Activated T-cell treated with anti-CD3 and anti-CD28 coated beads for 48 hours (primary cell): ENCODE measurements at places on chromosomes 4 and X.

DNA sequence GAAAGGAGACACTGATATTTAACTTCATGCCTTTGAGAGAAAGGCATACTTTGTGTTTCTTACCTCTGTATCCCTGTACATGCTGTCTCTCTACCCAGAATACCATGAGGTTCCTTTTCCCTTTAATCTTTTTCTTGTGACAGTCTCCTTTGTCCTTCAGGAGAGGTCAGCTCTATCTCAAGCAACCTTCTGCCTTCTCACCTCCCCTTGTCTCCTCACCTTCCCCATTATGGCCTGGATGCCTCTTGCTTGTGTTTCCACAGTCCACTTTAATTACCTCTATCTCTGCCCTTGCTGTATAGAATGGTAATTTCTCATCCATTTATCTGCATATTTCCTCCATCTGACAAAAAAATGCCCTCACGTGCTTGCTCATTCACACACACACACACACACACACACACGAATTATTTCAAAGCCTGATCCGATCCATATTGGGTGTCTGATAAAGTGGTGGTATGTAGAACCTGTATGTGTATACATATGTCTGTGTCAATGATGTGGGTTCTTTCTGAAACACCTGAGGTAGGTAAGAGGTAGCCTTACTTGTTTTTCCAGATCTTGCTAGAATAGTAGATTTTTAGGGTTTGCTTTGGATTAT, 28.5 kb downstream of the MSN start:
- no peak for DNase-seq

- peak; percentile 18 for DNase-seq
Measured at GRCh38 chrX:41377624-41378023, 43.7 kb downstream of the DDX3X start.

DNA sequence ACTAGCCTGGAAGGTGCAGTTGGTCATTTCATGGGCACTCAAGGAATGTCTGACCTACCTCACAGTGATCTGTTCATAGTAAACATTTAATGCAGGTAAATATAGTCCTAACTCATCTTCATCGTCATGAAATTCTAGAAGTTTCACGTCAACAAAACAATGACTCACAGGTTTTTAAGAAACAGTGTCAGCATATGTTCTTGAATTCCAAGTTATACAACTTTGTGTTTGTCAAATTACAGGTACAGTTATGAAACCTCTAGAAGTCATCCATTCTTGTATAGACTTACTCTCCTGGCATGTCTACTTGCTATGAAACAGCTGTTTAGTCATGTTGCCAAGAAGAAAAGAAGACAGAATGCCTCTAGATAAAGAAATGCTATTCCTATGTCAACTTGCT, 46.6 kb downstream of the AFM start:
- no peak for DNase-seq

DNA sequence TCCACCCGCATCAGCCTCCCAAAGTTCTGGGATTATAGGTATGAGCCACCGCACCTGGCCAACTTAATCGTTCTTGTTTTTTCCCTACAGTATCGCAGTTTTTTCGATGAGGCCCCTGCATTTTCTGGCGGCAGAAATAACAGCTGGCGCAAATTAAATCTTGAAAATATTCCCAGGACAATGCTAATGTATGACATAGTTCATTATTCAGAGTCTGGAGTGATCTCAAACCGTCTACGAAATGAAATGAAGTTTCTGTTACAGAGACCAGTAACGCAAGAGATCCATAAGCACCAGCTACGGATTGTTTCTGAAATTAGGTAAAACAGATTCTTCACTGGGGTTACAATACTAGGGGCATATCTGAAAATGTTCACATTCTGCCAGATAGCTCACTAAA, 27.3 kb downstream of the CXorf58 start:
- no peak for DNase-seq

DNA sequence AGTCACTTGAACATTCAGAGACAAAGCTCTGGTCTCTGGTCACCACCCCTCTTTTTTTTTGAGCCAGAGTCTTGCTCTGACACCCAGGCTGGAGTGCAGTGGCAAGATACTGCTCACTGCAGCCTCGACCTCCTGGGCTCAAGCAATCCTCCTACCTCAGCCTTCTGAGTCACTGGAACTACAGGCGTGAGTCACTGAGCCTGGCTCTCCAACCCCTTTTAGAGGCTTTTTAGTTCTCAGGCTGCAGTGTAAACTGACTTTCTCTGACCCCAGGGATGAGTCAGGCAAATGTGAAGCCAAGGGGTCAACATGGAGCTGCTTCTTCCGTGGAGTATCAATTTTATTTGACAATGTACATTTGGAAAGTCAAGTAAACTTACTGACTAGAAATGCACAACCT, 229.2 kb downstream of the PTTG2 start:
- peak; percentile 31 for DNase-seq

GRCh38 chrX:9745417-9746115, 20.1 kb downstream of the GPR143 start:
- DNase-seq = no peak

DNA sequence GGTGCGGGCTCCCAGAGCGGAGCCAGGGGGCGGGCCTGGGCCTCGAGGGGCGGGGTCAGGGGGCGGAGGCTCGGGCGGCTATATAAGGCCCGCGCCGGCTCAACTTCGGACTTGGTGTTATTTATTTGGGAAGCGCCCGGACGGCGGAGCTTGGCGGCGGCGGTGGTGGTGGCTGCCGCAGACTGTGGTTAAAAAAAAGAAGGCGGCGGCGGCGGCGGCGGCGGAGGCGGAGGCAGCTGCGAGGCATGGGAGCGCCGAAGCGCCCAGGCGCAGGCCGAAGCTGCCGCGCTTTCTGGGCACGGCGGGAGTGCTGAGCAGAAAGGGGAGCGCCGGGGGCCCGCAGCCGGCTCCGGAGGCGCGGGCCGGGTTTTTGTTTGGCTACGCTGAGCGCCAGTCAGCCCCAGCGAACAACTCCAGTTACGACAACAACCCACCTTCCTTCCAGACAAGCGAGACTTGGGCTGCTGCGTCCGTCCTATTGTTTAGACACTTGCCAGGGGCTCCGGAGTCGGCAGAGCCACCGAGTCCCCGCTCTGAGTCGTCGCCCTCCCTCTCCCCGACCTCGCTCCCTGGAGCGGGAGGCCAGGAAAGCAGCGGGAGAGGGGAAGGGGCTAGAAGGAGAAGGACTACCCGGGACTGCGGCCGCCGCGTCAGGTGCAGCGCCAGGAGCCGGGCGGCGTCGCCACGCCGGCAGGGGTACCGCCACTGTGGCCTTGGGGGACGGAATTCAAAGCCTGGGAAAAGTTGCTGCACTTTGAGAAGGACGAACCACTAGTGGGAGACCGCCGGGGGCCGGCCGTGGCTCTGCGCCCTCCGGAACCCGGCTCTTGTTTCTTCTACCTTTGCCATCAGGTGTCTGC, at the start of gene SLIT2:
TSS of gene SLIT2 (plus strand) at position 110 of the 860 bp plus-strand sequence. CDS start 1,911 bp downstream, outside the sequence.
- no peak for DNase-seq

DNA sequence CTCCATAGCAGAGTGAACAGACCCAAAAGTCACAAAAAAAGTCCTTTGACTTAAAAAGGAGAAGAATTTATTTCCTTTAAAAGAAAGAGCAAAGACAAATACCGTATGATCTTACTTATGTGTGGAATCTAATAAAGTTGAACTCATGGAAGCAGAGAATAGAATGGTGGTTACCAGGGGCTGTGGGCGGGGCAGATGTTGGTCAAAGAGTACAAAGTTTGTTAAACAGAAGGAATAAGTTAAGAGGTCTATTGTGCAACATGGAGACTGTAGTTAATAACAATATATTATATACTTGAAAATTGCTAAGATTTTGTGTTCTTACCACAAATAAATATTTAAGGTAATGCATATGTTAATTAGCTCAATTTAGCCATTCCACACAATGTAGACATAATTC, 173.3 kb upstream of the S100G start:
- no peak for DNase-seq

- DNase-seq = no peak
Measured at GRCh38 chr4:143382596-143382995, 45.9 kb downstream of the GAB1 start.

GRCh38 chr4:89123451-89123851, 12.1 kb downstream of the TIGD2 start:
- no peak for DNase-seq

DNA sequence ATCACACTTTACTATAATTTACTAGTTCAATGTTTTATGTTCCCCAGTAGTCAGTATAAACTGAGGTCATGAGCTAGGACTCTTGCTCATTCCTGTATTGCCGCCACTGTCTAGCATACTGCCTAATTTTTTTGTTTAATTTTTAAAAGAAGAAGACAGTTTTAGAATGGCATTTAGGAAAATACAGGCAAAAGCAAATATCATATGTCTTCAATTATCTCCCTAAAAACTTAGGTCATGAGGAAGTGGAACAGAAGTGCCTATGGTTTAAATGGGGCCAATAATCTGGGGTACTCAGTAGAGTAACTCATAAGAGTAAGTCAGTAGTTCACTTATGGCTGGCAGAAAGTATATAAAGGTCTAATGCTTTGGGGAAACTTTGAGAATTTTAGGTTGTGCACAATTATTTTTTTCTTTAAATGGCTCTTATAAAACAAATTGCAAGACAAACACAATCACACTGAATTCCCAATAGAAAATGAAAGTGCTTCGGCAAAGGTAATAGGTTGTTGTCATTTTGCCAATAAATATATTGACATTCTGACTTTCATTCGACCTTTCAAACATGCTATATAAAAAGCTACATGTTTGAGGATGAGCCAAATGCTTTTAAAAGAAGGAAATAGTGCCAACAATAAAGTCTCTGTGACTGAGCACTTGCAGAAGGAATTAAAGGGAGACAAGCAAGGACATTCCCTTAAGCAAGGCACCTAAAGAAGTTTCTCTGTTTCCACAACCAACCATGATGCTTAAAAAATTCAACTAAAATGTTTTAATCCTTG, 390.1 kb downstream of the PDGFC start:
- no peak for DNase-seq

DNA sequence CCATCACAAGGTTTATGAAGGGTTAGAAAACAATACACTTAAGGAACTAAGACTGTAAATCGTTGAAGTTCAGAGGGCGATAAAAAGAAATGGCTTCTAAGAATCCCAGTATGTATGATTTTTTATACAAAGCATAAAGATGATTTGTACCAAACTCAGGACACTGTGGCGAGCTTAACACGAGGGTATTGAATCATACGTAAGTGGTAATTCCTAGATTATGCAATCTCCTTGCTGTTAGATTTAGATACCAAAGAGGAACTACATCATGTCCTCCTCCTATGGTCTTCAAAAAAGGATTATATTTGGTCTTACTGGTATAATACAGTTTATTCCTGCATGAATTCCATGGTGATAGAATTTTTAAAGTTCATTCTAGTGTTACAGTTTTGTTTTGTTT, 23.9 kb downstream of the NFKB1 start:
- DNase-seq = no peak

GRCh38 chrX:626745-627509, 3.7 kb upstream of the SHOX start:
- no peak for DNase-seq

DNA sequence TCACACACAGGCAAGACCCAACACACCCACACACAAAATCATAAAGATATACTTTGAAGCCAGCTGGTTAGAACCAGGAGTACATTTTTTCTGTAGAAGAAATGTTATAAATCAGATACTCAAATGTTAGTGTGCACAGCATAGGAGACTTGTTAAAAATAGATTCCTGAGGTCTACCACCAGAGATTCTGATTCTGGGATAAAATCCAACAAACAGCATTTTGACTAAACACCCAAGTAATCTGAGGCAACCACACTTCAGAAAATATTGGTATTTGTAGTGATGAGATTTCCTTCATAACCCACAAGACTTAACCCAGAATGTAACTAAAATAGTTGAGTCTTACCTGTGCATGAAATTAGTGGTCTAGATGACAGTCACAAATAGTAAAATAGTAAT, 301.8 kb downstream of the HNRNPD start:
- no peak for DNase-seq

- DNase-seq = no peak
Measured at GRCh38 chr4:537436-538264, 38.4 kb downstream of the TMEM271 start.

GRCh38 chr4:126916049-126916625, 716.6 kb upstream of the INTU start:
- DNase-seq = no peak

- DNase-seq = no peak
Measured at GRCh38 chr4:75742451-75742850, 18.1 kb downstream of the USO1 start.

DNA sequence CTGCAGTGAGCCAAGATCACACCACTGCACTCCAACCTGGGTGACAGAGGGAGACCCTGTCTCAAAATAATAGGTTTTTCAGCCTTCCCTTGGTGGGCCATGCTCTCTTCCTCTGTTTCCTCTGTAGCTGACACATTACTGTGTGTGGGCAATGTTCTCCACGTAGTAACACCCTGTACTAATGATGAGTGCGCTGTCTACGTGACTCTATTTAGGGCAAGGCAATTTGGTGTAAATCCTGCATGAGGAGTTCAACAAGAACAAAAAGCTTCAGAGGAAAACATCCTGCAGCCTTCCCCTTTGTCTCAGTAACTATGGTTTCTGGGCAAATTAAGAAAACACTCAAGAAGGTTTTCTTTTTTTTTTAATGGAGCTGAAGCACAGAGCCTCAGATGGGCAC, 24.4 kb upstream of the JAKMIP1 start:
- no peak for DNase-seq

DNA sequence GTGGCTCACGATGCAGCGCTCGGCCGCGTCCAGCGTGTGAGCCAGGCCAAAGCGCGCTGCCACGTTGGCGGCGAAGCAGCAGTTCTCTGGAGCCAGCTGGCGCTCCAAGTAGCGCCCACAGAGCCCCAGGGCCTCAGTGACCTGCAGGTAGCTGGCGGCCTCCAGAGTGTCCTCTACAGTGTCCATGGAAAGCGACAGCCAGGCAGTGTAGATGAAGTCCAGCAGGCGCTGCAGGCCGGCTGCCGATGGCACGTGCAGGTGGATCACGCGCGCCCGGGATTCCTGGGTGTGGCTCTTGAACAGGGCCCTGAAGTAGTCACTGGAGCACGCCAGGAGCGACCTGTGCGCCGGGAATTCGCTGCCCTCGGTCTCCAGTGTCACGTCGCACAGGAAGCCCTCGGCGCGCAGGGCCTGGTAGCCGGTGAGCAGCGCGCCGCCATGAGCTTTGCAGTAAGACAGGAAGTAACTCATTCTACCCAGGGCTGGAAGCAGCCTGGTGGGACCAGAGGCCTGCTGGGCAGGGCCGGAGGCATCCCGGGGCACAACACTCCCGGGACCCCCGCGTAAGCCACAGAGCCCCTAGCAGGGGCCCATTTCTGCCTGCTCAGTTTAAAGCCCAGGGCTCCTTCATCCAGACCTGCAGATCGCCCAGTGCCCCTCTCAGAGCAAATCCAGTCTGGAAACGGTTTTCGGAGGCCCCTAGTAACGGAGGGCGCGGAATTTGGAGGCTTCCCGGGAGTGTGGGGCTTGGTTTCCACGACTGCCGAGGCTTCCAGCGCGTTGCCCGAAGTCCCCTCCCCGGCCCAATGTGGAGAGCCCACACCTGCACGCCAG, 595 bp downstream of the KLHL34 start:
- no peak for DNase-seq

- no peak for DNase-seq
Measured at GRCh38 chrX:38919853-38920528, 118.7 kb downstream of the MID1IP1 start.

GRCh38 chr4:167903291-167903721, 189.0 kb upstream of the ANXA10 start:
- DNase-seq = no peak

GRCh38 chrX:34146906-34147305, 14.8 kb upstream of the FAM47A start:
- no peak for DNase-seq
